H1 (cell line): ENCODE measurements at places on chromosomes 1 and 21.

DNA sequence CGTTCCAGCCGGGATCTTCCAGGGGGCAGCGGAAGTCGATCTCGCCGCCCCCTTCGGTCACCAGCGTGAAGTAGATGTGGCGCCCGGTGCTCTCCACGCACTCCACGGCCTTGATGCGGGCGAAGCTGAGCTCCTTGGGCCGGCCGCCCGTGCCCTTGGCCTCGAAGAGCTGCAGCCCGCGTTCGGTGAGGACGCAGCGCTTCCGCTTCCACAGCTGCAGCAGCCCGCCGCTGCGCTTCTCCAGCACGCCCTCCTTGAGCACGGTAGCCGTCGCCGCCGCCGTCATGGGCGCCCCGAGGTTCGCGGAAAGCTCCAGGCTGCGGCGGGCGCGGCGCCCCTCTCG lies 516 bp downstream of the PHLDA3 start:
- no peak for DNase-seq

- DNase-seq = no peak
These were observed 6.7 kb downstream of the TRPM2 start for GRCh38 chr21:44360159-44360558.

- DNase-seq = no peak
These were observed 73.4 kb downstream of the CEP350 start for GRCh38 chr1:180027949-180028445.

DNA sequence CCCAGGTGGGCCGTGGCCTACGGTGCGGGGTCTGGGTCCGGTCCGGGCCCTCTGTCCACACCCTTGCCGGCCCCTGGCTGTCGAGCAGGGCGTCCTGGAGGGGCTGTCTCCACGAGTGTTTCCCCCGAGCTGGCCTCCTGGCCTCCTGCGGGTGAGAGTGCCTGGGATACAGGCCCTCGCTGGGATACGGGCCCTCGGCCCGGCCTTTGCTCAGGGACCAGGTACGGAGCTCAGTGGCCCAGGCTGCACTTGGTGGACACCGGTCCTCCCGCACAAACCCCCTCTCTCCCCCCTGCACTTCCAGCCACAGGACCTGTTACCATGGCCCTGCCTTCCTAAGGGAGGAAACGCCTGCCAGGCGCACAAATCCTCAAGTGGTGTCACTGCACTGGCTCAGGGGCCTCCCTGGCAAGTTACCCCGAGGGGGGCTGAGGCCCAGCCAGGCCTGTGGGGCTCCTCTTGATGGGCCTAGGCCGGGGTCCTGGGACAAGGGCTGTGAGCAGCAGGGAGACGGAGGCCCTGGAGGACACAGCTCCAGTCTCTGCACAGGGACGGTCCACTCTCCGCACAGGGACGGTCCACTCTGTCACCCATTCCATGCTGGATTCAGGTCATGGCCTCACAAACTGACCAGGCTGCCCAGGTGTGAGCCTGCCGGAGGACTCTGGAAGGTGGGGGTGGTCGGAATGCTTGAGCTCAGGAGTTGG lies 18.2 kb upstream of the RNF223 start:
- DNase-seq = no peak

GRCh38 chr1:12315146-12315545 lies 85.3 kb downstream of the VPS13D start:
- no peak for DNase-seq

- no peak for DNase-seq
These were observed 79.6 kb downstream of the DAB1 start for GRCh38 chr1:57344265-57344664.
